Left lung (tissue), 14 donors: ENCODE measurements at places on chromosomes 5 and 9. TPM values are rescaled to one million over a fixed set of nuclear protein-coding genes. Genes with fewer than 3 reads are reported as not detected.

GRCh38 chr5:10064546-10065195, 185.0 kb downstream of the ATPSCKMT start:
- no peak for DNase-seq

DNA sequence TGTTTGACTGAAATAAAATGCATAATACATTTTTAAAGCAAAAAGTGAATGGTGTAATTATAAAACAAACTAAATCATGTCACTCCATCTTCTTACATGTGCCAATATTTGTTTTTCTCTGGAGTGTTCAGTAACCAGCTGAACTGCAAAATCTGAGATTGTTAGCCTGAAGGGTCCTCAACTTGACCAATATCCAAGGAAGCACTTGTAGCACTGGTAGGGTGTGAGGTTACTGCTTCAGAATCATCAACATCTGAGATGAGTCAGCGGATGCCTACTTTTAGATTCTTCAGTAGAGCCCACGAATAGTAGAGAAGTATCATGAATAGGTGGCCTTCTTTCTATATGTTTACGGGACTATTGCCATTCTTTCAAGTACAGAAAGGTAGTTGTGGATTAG, 226.7 kb downstream of the TLE4 start:
- DNase-seq, result no peak

DNA sequence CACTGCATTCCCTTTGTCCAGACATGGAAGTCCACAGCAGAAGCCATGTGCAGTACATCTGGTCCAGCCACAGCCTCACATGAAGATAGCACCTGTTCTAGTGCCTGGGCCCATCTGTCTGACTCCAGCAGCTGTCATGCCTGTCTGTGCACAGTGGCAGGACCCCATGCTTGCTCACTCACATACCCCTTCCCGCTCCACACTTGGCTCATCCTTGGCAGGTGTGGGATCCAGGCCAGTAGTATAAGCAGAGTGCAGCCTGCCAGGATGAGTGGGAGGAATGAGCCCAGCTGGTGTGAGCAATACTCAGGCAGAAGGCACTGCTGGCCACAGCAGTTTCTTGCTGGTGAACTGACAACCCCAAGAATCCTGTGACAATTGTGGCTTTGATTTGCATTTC, 168.0 kb downstream of the PRDM9 start:
- no peak for DNase-seq

The NPR2 gene
- polyA plus RNA-seq, result 48.2 TPM

The NR6A1 gene
- polyA plus RNA-seq, result 1.2 TPM

The ZNF883 gene
- 8.1 TPM for polyA plus RNA-seq

The LMBRD2 gene
- polyA plus RNA-seq, result 13.6 TPM

The IFNA13 gene
- not detected for polyA plus RNA-seq

The GABRP gene
- 1.2 TPM for polyA plus RNA-seq

The SPATA31C1 gene
- polyA plus RNA-seq, result not detected
